ENCODE measurements at places on chromosomes 11 and 22.

- no peak for DNase-seq
These were observed 34.6 kb upstream of the SHANK2 start for GRCh38 chr11:71286701-71287643.

GRCh38 chr11:78560153-78560552, 14.5 kb downstream of the NARS2 start:
- no peak for DNase-seq

GRCh38 chr22:19671316-19671715, 43.0 kb upstream of the SEPTIN5 start:
- DNase-seq: no peak

GRCh38 chr11:93611836-93612677, 49.4 kb upstream of the CEP295 start:
- DNase-seq: no peak

DNA sequence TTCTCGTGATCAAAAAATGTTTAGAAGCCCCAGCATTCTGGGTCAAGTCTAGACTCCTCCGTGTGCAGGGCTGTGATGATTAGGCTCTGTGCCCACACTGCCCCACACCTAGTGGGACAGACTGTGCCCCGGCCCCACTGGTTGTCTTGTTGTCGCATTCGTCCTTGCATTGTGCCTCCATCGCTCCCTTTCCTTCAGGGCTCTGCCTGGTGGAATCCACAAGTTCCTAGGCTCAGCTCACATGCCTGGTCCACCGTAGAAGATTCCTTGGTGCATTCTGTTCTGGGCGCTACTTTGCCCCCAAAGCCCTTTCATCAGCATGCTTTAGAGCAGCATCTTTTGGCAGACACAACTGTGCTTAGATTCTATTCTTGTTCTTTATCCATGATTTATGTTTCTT, 23.5 kb upstream of the THY1 start:
- DNase-seq: no peak

DNA sequence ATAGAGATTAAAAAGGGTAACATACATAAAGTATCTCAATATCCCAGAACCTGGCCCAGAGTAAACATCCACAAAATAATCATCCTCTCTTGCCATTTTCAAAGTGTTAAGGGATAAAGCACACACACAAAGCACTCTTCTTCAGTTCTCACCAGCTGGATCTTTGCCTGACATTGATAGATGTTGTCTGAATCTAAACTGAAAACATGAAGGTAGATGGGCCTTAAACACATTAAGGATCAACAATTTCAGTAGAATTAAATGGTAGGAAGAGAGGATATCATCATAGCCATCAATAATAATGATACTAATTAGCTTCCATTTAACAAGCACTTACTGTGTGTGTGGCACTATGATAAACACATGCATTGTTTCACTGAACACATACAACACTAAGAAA, 261.1 kb downstream of the OPCML start:
- no peak for DNase-seq

- DNase-seq: no peak
These were observed 305.3 kb downstream of the ETS1 start for GRCh38 chr11:128282053-128282452.

Data from cerebellar nuclear complex (tissue), 1 donor.